ENCODE measurements at places on chromosomes 1 and 21.

GRCh38 chr1:178267646-178268094 is 173.8 kb downstream of the RASAL2 start:
- DNase-seq: no peak

GRCh38 chr1:207970329-207971233 is 59.7 kb upstream of the CD34 start:
- no peak for DNase-seq

GRCh38 chr1:33381977-33382376 is 48.9 kb downstream of the PHC2 start:
- no peak for DNase-seq

DNA sequence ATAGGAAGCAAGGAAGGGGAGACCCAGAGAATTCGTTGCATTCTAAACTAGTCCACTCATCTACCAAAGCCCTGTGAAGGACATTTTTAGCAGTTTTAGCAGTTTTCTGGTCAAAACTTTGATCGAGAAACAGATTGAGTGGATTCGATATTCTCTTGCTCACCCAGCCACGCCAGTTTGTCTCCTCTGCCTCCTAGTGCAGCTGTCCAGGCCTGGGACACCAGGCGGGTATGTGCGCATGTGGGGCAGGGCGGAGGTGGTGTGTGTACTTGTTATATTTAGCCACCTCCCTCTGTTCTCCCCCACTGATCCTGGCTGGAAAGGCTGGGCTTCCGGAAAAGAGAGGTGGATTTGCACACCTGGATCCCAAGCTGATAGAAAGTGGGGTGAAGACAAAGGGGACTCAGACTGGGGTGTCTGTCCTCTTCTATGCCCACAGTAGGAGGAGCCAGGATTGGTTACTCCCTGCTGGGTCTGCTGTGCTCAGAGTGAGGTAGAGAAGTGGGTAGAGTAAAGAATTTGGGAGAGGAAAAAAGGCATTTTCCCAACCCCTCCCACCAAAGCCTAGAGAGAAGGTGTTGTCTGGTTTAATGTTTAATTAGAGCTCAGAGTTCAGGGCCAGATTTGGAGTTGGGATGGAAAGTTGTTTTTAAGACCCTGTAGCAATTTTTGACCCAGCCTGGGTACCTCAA is 3.8 kb downstream of the LMNA start:
- DNase-seq: no peak

- DNase-seq: no peak
Observed at GRCh38 chr1:11291049-11291448, 18.1 kb downstream of the UBIAD1 start.

DNA sequence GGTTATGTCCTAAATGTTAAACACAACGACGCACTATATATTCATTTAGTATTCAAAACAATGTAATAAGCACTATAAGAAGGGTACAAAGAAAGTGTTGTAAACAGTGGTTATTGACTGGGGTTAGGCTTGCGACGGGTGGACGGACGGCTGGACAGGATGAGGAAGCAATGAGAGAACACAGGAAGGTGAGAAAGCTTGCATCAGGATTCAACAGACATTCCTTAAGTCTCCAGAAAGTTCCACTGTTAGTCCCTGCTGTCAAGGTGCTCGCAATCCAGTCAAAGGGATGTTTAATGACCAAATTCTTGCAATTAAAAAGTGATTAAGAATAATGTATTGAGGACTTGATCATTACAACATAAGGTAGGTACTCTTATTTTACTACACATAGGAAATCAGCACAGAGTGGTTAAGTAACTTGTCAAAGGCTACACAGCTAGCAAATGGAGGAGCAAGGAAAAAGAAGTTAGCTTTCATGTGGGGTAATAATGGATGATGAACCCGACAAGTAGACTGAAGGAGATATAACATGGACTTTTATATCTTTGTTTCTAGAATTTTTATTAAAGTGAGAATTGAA is 994 bp upstream of the ACBD6 start:
- peak; percentile 45 for DNase-seq

DNA sequence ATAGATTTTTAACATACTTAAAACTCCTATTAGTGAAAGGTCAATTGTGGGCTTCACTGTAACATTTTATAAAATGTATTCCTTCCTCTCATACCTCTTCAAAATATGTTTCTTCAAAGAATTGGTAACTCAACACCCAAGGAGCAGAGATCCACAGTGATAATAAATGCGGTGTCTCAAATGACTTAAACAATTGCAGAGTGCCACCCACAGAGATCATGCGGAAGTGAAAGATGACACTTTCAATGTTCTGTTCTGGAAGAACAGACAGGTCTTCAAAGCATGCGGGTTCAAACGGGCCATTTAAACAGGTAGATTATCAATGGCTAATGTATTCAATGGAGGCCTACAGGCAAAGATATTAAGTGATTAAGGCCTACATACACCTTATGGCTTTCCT is 157.0 kb upstream of the GREM2 start:
- DNase-seq: no peak

DNA sequence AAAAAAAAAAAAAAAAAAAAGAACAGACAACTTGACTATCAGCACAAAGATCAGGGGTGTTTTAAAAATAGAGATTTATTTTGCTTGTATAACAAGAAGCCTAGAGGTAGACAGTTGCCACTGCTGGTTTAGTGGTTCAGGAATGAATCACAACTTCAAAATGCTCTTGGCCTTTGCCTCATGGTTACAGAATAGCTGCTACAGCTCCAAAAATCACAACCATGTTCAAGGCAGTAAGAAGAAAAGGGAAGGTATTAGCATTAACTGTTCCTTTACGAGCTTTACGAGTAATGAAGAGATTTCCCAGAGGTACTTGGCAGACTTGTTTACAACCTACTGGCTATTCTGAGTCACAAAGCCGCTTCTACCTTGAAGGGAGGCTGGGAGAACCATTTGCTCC is 52.5 kb upstream of the PPM1J start:
- DNase-seq: no peak

DNA sequence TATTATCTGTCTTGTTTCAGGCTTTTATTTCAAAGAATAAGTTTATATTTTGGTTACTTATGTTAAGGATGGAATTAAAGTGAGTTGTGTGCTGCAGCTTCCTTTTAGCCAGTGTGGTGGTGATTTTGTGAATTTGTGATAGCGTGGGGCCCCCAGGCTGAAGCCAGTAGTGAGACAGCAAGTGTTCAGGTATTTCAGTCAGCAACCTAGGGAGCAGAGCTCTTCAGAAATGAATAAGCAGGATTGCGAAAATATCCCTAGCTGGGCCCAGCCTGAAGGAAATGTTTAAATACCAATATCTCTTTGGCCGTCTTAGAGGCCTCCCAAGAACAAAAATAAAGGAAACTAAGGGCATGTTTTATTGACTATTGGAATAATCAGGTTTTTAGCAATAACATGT is 150.8 kb upstream of the C1orf105 start:
- DNase-seq: no peak

GRCh38 chr1:214670098-214670497 is 67.1 kb downstream of the CENPF start:
- no peak for DNase-seq

- DNase-seq: no peak
Observed at GRCh38 chr1:232557096-232557495, 72.8 kb downstream of the SIPA1L2 start.

GRCh38 chr1:89631816-89632656 is 884 bp upstream of the LRRC8C start:
- no peak for DNase-seq

GRCh38 chr1:166418344-166418933 is 251.6 kb upstream of the FAM78B start:
- DNase-seq: no peak

DNA sequence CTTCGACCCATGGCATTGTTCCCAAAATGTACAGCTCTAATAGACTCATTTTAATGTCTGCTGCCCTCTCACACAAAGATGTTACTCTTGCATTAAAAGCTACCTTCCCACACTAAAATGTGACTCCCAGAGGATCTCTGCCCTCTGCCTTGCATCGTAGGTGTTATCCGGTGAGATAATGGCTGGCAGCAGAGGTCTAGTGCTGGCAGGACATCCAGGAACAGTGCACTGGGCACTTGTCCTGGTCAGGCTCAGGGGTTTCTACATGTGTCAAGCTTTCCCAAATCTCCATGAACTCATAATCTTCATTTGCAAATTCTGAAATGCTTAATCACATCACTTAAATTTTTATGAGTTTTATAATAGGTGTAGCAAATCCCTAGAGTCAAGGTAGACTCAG is 310.6 kb downstream of the LRRIQ3 start:
- no peak for DNase-seq

- no peak for DNase-seq
Observed at GRCh38 chr1:33986390-33987095, 122.7 kb downstream of the HMGB4 start.
